ELR (cell line): ENCODE measurements at places on chromosomes 1 and 21.

- DNase-seq, result no peak
Measured at GRCh38 chr21:35990609-35991008, 69.7 kb downstream of the SETD4 start.

DNA sequence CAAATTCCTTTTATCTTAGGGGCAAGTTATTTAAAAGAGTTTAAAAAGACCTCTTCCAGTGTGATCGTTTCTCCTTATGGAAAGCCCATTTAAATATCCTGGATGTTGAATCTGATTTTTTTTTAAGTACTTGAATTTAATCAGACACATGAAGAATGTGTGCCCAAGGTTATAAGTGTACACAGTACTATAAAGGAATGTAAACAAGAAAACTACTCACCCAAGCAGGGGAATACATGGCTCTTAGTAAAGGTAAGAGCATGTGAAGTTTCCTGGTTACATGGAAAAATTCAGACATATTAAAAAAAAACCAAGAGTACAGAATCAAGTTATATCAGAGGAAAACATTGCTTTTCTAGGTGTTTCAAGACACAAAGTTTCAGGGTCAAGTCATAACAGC is 546.9 kb downstream of the MATN1 start:
- DNase-seq, result no peak

DNA sequence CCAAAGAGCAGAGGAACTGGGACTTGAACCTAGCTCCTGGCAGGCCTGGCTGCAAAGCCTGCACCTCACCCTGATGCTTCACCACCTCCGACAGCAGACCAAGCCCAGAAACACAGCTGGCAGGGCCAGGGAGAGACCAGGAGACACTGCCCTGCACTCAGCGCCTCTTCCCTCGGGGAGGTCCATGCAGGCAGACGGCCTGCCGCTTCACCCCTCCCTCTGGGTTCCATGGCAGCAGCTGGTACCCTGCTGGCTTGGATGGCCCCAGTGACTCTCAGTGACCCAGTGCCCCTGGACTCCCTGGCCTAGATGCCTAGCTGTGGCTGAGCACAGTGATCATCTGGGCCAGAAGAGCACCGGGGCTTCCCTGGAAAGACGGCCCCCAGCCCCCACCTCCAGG is 65.3 kb upstream of the TARDBP start:
- DNase-seq, result no peak

DNA sequence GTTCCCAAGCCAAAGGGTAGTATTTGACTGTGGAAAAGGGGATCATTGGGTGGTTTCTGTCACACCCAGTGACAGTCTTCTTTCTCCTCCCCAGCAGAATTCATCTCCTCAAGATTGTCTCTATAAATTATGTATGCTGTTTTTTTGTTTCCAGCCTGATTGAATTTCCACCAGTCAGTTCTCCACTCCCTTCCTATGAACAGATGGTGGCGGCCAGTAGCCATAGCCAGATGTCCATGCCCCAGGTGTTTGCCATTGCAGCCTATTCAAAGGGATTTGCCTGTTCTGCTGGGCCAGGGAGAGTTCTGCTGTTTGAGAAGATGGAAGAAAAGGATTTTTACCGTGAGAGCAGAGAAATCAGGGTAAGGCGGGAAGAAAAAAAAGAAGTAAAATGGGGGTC is 12.9 kb downstream of the CFAP57 start:
- no peak for DNase-seq

DNA sequence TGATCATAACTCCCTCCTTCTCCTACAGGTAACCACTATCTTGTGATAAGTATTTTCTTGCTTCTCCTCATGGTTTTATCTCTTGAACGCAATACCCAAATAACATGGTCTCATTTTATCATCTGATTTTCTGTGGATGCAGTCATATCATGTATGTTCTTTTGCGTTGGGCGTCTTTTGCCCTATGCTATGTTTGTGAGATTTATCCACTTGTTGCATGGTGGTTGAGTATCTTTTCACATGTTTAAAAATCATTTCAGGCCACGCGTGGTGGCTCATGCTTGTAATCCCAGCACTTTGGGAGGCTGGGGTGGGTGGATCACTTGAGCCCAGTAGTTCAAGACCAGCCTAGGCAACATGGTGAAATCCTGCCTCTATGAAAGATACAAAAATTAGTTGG is 15.6 kb downstream of the PADI3 start:
- no peak for DNase-seq

DNA sequence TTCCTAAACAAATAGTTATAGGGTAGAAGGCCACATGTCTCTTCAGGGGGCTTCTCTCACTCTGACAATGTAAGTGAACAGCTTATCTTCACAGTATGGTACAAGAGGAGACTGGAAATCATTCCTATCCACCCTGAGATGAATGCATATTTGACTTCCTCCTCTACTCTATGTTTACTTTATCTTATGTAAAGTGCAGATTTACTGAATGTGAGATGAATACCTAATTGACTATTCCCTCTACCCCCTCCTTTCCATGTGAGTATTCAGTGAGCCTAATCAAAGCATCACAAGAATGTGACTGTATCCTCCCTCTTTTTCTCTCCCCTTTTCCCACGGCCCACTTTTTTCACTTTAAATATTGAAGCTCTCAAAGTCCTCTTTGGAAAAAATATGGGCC is 132.5 kb downstream of the BACH1 start:
- DNase-seq, result no peak

DNA sequence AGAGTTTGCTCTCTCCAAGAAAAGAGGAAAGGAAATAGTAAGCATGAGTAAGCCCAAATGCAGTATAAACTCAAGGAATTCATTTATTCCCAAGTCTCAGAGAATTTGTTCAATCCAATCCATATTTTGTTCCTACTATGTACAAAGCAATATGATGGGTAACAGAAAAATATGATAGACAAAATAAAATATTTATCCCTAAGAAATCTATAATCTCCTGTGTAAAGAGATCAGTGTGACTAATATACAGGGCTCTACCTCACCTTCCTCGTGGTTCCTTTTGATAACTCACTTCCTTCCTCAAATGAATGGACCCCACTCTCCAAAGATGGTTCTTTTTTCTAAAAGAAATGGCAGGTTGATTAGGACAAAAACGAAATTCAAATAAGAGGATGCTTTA is 7.6 kb downstream of the CLSPN start:
- DNase-seq, result peak; percentile 20

DNA sequence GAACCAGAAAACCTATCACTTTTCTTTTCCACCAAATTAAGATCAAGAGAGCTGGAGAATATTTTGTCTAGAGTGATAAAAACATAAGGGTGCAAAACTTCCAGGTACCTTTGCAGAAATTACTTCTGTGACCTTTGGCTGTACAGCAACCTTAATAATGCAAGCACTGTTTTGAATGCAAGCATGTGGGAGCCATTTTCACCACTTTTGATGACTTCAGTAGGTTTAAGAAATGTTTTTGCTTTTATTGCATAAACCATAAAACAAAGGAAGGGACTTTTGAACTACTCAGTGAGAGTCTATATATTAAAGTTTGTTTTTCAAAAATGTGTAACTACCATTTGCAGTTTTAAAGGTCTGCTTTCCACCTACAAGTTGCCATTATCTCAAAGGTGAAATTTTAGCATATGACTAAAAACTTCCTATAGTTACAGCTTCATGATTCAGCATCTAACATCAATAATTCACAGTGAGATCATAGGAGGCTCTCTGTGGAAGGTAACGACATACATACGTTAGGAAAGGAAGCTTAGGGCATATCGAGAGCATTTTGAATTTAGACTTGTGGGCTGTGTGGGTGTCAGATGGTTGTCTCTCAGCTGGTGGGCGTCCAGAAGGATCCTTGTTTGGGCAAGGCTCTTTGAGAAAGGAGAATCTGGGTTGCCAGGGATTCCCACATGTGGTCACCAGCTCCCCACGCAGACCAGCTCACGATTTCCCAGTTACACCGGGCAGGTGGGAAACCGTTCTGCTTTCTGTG is 1.1 kb upstream of the GADD45A start:
- peak; percentile 90 for DNase-seq

GRCh38 chr1:37549341-37549740 is 4.8 kb downstream of the SNIP1 start:
- DNase-seq, result no peak

DNA sequence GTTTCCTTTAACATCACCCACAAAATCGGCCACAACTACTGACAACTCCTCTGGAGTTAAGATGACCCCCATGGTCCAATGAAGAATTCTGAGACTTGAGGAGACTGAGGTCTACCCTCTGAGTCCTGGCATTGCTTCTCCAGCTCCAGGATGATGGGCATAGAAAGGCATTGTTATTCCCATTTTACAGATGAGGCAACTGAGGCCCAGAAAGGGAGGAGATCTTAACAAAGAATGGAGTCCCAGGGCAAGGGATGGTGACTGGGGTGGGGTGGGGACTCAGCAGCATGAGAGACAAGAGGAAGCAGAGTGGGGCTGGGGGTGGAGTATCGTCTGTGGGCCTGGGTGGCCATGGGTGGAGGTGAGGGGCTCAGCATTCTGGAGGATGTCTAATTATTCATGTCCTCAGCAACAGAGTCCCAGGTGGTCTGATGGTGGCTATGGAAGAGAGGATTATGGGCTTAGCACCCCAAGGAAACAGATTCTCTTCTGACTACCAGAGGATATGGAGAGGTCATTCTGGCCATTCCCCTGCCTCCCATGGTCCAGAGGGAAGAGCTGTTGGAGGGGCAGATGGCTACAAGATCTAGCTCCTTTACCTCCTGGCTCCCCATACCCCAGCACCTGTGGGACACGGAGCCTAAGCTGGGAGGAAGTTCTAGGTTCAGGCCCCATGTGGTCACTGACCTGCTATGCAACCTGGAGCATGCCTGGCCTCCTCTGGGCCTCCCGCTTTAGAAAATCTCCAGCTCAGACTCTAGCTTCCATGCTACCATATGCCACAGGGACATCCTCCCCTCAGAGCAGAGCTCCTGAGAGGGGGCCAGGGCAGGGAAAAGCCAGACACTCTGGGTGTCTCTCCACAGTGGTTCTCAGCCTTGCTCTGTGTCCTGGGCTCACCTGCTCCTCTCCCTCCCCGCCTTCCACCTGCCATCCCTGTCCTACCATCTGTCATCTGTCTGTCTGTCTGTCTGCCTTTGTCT is 37.4 kb upstream of the DMBX1 start:
- no peak for DNase-seq

- DNase-seq, result no peak
Measured at GRCh38 chr1:185534801-185535200, 199.4 kb upstream of the HMCN1 start.

- no peak for DNase-seq
Measured at GRCh38 chr1:109765896-109766615, 2.3 kb upstream of the EPS8L3 start.

- DNase-seq, result no peak
Measured at GRCh38 chr1:56921479-56921878, 44.3 kb downstream of the C8B start.

- peak; percentile 75 for DNase-seq
Measured at GRCh38 chr1:101002551-101002950, 23.0 kb downstream of the DPH5 start.

GRCh38 chr1:185578293-185578692 is 155.9 kb upstream of the HMCN1 start:
- DNase-seq, result no peak

- DNase-seq, result no peak
Measured at GRCh38 chr1:66396212-66396890, 137.6 kb upstream of the SGIP1 start.

DNA sequence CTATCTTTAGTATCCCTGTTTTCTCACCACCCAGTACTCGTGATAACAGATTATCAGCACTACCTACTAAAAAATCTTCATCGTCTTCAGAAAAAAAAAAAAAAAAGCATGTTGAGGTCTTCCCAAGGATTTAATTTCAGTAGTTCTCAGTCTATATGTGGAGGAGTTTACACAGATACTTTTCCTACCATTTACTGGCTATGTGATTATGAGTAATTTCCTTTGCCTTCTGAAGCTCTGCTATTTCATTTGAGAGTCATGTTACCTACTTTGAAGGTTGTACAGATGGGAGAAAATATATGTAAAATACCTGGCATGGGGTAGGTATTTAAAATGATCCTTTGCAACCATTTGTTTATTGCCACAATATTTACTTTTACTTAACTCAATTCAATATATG is 399.7 kb downstream of the NEGR1 start:
- no peak for DNase-seq

GRCh38 chr1:201456499-201457309 is 12.3 kb downstream of the PHLDA3 start:
- DNase-seq, result peak; percentile 98

DNA sequence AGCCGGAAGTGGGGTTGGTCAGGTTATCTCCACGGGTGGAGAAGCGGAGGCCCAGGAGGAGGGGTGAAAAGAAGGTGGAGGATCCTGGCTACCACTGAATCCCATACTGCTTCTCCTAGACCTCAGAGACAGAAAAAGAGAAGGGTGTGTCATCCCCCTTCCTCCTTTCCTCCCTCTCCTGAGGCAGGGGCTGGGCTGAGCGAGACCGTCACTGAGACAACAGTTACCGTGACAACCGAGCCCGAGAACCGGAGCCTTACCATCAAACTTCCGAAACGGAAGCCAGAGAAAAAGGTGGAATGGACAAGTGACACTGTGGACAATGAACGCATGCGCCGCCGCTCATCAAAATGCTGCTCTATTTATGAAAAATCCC is 42.1 kb upstream of the NBPF3 start:
- no peak for DNase-seq

DNA sequence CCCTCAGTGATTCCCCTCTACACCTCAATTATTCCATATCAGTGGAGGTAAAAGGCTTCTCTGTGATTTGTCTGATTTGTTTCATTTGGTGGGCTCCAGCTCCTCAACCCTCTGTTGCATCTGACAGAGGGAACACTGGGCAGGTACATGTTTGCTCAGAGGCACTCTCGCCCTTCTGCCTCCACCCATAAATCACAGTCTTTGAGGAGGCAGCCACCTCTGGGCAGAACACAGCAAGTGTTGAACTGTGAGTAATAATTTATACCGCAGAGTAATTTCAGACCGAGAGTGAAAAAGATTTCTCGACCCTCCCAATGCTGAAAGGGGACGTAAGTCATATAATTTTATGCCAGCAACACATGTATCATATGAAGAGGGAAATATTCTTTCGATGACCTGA is 330.1 kb upstream of the PBX1 start:
- no peak for DNase-seq
